ENCODE measurements at places on chromosomes 7 and 10.

DNA sequence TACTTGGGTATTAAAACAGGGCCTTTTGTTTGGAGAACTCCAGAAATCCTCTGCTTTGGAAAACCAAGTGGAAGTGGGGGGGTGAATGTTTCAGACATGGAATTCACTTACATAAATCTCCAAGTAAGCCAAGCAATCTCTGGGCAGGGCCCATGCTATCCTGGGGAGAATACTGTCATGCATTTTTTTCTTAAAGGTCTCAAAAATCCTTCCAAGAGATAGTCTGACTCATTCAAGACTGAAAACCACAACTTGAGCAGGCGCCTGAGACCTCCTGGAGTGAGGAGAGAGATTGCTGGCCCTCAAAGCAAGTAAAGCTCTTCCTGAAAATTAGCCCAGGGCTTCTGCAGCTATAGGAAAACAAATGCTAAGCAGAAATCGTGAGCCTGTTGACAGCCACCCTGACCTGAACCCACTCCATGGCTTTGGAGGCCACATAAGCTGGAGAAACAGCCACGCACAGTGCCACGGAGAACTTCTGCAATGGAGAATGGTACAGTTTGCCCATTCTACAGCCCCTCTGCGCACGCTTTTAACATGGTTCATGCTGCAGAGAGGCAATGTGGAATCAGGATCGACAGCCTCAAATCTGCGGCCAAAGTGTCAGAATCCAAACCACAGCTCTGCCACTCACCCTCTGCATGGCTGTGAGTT, 203.1 kb upstream of the AUTS2 start:
- peak; percentile 99 for DNase-seq

GRCh38 chr7:63789378-63790176, 209.1 kb upstream of the ZNF722 start:
- DNase-seq, result no peak

DNA sequence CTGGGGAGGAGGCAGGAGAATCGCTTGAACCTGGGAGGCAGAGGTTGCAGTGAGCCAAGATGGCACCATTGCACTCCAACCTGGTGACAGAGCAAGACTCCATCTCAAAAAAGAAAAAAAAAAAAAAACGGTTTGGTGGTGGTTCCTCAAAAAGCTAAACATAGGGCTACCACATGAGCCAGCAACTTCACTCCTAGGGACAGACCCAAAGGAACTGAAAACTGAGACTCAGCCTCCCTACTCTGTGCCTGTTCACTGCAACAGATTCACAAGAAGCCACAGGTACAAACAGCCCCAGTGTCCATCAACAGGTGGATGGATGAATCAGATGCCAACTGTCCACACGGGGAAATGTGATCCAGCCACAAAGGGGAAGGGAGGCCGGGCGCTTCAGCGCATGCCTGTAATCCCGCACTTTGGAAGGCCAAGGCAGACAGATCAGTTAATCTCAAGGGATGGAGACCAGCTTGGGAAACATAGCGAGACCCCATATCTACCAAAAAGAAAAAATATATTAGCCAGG, 79.1 kb upstream of the TNRC18 start:
- no peak for DNase-seq

GRCh38 chr10:99387071-99387470, 43.4 kb downstream of the GOT1 start:
- DNase-seq, result no peak

DNA sequence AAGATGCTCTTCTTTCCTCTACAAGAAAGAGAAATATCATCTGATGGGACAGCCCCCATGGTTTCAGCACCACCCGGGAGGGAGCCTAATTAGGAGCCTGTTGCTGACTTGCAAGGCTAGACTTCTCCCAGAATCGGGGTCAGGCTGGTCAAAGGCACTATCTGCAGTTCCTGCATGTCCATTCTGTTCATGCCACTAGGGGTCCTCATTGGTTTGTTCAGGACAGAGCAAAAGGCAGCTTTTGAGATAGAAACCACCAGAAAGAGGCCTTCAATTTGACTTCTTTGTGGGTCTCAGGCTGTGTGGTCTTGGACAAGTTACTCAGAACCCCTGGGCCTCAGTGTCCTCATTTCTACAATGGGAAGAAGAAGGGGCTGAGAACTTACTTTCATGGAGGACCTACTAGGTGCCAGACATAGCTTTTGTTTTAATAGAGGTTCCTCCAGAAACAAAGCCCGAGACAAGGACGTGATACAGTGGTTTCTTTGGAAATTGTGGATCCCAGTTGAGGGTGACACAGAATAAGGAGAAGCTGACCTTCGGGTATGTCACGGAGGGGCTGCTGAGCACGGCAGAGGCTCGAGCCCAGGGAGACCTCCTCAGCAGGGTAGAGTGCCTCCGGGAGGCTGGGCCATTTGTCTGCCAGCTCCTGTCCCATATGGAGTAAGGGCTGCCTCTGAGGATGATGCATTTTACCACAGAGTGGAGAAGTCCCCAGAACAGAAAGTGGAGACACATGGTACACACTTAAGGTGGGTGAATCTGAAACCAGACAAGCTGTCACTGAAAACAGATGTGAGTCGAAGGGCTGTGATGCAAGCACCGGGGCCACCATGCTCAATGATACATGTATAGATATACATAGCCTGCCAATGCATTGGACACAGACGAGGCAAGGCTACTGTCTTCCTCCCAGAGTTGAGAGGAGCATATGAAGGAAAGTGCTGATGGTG, 33.1 kb upstream of the NEUROD6 start:
- peak; percentile 54 for DNase-seq

- DNase-seq, result no peak
Measured at GRCh38 chr7:30859940-30860496, 51.6 kb upstream of the AQP1 start.

DNA sequence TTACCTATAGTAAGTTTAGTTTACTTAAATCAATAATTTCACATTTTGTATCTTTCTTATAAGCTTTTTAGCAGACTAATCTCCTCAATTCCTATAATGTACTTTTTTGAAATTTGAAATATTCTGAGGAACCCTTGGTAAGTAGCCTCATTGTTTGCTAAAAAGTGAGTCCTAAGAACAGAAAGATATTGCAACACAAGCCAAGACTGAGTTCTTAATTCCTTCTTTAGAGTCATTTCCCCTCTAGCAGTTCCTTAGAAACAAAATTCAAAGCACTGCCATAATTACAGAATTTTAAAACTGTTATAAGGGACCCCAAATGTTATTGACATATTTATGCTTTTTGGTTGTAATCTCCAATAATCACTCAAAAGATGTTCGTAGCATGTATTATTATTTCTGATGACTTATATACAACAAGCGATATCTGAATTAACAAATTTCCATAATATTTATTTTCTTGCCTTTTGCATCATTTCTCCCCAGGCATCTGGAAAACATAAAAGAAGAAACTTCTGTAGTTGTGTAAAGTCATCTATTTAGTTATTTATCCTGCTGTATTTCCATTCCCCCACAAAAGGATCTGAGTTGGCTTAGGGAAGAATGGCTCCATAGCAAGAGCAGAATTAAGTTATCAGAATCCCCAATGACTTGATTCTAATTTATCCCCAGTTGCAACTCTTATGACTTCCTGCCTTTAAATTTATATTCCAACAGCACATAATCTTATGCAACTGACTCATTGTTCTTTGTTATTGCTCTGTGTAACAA, 67.8 kb downstream of the TMEM26 start:
- no peak for DNase-seq

- peak; percentile 80 for DNase-seq
Measured at GRCh38 chr10:84308481-84309304, 19.7 kb upstream of the CCSER2 start.

- no peak for DNase-seq
Measured at GRCh38 chr10:8221451-8221850, 167.0 kb downstream of the GATA3 start.

GRCh38 chr7:114648680-114649079, 234.1 kb downstream of the FOXP2 start:
- DNase-seq, result no peak

- no peak for DNase-seq
Measured at GRCh38 chr10:96333101-96333500, 25.7 kb downstream of the OPALIN start.

GRCh38 chr7:1580422-1581030, 10.7 kb upstream of the PSMG3 start:
- DNase-seq, result no peak

DNA sequence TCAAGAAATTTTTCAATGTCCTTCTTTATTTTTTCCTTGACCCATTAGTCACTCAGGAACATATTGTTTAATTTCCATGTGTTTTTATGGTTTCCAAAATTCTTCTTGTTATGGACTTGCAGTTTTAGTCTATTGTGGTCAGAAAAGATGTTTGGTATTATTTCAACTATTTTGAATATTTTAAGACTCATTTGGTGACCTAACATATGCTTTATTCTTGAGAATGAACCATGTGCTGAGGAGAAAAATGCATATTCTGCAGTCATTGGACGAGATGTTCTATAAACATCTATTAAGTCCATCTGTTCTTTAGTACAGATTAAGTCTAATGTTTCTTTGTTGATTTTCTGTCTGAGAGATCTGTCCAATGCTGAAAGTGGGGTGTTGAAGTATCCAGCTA, 42.3 kb upstream of the MDFIC start:
- DNase-seq, result peak; percentile 64

DNA sequence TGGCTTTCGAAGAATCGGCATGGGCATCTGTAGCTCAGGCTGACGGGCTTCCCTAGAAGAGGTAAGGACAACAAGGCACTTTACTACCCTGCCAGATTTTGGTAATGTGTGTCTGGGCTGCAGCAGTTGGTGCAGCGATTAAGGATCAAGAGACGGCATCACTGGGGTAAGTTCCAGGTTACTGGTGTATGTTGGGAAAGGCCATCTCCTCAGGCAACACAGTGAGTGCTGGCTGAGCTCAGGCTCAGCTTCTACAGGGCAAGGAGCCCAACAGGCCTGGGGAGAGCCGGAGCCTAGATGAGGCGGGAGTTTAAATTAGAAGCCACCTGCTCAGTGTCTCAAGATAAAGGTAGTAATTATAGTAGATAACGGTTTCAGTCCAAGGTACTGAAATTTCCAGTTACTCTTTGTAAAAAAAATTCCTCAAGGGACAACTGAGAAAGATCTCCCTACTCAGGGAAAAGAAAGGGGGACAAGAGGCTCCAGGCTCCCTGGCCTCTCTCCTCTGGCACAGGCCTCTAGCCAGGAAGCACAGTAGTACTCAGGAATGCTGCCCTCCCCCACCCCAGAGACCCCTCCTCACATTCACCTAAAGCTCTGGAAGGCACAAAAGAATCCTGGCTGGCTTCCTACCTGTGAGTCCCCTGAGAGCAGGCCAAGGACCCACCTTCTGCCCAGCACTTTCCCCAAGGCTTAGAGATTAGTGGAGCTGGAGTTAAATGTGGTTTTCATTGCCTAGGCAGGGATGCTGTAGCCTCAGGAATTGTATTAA, 3.9 kb downstream of the CXCL12 start:
- DNase-seq, result no peak

GRCh38 chr7:128236924-128237586, 4.0 kb upstream of the LEP start:
- DNase-seq, result peak; percentile 79

DNA sequence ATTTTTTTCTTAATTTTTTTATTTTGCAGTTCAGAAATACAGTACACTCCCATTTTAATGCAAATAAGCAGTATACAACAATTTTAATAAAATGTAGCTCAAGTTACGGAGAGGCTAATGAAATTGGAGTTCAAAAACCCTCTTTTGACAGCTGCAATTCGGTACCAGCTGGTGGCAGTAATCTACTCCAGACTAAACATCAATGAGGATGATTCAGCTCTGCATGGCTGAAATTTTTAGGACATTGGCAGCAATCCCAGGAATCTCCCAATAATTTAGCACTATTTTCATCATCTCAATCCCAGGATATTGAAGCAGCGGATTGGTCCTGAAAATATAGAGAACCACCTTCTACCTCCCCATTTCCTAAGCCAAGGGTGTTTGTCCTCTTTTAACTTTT, 278.8 kb downstream of the CACNA2D1 start:
- peak; percentile 84 for DNase-seq

- DNase-seq, result no peak
Measured at GRCh38 chr10:103350175-103350516, 794 bp downstream of the PCGF6 start.

DNA sequence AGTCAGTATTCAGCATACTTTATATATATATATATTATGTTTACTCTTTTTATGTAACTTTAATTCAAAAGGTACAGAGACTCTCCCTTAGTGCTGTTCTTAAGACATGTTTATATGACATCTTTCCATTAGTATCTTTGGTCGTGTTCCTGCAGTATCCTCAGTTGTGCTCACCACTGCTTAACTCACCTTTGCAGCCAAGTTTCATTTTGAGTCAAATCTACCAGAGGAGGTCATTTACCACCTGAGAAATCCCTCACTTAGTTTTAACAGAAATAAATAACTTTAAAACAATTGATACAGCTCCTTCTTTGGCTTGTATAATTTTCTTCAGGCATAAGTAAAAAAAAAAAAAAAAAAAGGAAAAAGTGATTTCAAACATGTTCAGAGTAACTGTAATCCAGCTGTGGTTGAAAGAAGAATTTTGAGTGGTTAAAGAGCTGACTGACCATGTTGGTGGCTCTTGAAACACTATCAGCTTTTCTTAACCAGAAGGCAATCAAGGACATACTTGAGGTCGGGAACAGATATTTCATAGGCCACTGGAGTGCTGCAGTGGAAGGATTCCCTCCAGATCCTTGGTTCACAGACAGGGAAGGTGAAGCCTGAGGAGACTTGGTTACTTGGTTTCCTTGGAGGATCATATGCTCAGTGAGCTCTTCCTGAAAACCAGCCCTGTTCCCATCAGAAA, 116.8 kb downstream of the AUTS2 start:
- peak; percentile 26 for DNase-seq

- no peak for DNase-seq
Measured at GRCh38 chr7:121777672-121778071, 95.3 kb upstream of the PTPRZ1 start.

DNA sequence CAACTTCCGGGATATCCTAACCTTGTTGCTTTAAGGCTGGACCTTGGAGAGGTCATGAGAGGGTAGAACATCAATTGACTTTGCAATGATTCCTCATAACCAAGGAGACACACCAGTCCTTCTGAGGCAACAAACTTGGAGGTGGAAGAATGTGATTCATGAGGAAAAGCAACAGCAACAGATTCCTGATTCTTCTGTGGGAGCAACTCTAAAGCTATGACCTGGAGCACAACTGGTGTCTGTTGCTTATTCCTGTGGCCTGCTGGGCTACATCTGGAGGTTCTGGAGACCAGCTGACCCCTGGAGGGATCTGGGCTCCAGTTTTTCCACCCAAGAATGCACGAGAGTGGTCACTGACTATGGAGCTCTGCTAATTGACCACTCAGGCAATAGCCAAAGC, 116.6 kb downstream of the CREB5 start:
- peak; percentile 19 for DNase-seq

- DNase-seq, result no peak
Measured at GRCh38 chr7:107972941-107973376, 30.0 kb downstream of the LAMB1 start.

GRCh38 chr7:140661124-140661523, 11.6 kb upstream of the ADCK2 start:
- no peak for DNase-seq

DNA sequence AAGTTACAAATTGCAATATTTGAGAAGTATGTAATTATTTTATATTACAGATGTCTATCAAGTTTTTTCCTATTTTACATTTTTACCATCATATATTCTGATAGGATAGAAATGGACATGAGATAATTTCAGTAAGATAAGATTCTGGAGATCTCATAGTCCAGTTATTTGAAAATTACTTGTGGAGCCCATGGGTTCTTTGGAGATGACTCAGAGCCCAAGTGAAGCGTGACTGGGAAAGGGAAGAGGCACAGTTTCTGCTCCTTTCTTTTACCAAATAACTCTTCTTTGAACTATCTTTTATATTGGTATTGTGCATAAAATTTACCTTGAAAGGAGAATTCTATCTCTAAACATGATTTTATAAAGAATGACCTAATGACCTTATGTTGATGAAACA, 2.4 kb downstream of the CD36 start:
- DNase-seq, result peak; percentile 74
